Kidney epithelial cell (primary cell): ENCODE measurements at places on chromosomes 16 and 17.
A peak's percentile ranks its signal among the peaks of the same experiment; 100 is the strongest.

DNA sequence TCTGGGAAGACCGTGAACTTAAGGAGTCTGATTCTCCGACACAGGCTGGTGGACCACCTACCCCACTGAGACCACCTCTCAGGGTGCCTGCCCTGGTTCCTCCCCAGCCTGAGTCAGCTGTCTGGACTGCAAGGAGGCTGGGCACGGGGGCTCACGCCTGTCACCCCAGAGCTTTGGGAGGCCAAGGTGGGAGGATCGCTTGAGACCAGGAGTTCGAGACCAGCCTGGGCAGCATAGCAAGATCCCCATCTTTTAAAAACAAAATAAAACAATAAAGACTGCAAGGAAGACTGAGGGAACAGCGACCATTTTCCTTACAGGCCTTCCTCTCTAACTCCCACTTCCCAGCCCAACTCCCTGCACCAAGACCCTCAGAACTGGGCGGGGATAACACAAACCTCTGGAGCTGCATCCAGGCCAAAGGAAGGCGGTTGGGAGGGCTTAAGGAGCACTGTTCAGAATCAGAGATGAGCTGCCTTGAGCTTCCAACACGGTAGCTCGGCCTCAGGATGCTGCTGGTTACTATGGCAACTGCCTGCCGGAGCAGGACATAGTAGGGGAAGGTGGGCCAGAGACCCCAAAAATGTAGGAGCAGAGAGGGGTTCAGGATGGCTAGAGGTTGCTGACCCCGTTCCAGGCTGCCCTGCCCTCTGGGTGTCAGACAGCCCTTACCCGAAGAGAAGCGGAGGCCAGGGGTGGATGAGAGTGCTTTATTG, 4.4 kb downstream of the APOBR start:
- DNase-seq = no peak

DNA sequence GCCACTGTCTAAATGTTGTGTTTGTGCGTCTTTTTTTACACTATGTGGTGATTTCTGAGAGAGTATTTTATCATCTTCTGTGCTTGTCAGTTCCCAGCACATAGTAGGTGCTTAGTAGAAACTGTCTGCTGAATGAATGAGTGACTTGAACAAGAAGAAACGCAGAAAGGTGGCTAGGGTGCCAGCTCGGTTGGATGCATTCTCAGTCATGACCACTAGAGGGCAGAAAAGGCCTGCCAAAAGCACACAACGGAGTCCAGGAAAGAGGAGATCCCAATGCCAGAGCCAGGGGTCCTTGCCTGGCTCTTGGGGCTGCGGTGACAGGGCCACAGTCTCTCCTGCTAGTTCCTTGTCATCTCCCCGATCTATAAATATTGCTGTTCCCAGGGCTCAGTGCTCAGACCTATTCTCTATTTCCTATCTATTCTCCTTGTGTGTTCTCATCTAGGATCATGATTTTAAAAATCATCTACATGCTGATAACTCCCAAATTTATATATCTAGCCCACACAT, 57.3 kb upstream of the CCL1 start:
- peak; percentile 0 for DNase-seq

- no peak for DNase-seq
Observed at GRCh38 chr16:30533748-30534367, 800 bp downstream of the ZNF747 start.

DNA sequence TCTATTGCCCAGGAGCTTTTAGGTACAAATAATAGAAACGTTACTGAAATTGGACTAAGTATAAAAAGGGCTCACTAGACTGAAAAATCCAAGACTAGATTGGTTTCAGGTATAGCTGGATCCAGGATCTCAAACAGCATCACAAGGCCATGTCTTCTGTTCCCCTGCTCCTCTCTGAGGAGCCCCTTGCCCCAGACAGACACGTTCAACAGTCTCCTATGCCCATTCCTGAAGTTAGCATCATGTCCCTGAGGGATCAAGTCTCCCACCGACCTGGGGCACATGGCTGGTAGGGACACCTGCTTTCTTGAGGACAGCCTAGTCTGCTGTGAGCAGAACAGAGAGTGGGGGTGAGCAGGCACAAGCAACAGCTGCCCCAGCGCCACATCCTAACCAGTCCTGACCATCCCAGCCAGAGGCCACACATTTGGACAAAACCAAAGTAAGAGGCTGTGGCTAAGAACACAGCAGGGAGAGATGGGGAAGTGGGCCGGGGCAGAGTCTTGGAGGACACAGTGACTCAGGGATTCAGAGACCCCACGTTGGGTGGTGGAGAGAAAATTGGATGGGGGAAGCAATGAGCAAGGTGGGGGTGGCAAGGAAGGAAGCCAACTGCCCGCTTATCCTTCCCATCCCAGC, 10.5 kb upstream of the MMP2 start:
- no peak for DNase-seq

GRCh38 chr17:17053446-17054379, 11.5 kb downstream of the MPRIP start:
- no peak for DNase-seq

DNA sequence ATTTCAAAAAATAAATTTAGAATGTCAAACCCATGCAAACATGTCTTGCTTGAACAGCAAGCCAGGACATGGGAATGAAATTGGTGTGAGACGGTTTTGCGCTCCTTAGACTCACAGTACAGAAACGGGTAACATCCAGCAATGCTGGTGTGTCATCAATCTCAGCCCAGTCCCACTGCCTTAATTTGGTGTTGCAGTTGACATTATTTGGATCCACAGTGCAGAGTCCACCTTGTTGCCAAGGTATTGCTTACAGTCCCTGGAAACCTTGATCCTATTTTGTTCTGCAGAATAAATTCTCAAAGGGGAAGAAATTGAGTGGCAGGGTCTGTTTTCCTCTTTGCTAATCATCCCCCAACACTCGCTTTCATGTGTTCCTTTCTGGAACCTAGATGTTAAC, 311.6 kb upstream of the MON1B start:
- no peak for DNase-seq

GRCh38 chr16:56851671-56852400, 13.2 kb upstream of the SLC12A3 start:
- DNase-seq = no peak

DNA sequence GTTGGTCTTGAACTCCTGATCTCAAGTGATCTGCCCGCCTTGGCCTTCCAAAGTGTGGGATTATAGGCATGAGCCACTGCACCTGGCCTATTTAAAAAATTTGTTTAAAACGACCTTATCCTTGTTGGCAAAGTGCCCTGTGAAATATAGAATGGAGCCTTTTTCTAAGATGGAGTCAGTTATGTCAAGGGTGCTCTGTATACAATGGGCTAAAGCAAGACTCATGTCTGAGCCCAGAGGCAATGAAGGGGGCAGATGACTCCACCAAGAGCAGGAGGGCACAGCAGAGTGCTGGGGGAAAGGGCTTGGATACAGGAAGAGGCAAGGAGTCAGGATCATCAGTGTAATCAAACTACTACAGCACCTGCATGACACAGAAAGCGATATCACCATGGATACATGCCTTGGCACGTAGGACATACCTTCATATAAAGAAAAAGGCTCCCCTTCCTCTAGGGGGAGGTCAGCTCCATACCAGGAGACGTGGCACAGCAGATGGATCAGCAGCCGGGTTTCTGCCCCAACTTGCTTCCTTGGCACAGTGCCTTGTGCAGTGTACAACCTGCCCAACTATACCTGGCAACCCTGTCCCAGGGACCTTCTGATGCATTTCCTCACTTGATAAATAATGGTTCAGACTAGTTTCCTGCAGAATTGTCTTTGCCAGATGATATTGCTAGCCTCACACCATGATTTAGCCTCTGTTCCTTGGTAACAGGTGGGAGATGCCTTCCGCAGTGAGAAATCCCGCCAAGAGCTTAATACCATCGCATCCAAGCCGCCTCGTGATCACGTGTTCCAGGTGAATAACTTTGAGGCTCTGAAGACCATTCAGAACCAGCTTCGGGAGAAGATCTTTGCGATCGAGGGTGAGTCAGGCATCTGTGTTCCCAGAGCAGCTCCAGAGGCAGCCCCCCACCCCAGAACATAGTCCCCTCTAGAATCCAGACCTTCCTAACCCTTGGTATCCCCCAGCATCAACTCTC, 15.3 kb downstream of the ITGAM start:
- DNase-seq = no peak

- DNase-seq = no peak
Observed at GRCh38 chr16:63744077-63744874, 1377.6 kb downstream of the CDH11 start.

DNA sequence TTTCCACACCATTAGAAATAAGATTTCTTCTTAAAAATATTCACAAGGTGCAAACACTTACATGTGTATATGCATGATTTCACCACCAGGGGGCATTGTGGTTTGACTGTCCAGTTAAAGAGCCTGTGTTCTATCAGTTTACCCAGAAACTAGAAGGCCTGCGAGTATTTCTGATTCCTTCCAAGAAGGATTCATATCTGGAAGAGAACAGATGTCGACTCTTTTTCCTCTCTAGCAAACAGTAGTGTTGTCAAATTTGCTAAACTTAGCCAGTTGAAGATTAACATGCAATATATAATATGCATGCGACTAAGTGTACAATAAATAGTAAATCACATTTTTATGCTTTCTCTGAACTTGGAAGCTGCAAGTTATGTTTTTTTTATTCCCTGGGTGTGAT, 404.1 kb downstream of the WWOX start:
- DNase-seq = no peak

DNA sequence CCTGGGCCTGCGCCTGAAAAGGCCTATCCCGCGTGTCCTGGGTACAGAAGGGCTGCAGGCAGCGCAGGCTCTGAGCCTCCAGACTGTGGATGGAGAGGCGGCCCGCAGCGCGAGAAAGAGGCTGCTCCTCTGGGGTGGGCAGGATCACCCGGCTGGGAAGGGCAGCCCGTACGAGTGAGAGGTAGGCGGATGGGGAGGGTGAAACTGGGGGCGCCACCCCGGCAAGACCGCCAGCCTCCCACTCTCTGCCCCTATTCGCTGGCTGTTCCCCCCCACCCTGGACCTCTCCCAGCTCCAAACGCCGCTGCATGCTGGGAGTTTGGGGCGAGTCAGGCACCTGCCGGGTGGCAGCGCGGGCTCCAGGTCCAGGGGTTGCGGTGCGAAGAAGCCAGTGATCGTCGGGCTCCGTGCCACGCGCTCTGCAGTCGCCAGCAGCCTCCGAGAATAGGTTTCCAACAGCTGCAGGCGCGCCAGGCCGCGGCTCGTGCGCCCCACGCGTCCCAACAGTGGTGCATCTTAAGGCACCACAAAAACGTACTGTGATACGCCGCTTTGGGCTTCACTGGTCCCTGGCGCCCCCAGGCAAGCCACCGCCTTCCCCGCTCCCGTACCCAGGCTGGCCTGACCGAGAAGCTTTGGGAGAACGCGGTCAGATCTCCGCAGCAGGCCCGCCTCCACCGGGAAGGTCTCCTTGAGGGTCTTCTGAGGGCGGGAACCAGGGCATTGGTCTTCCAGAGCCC, 1.1 kb downstream of the NOXO1 start:
- no peak for DNase-seq

DNA sequence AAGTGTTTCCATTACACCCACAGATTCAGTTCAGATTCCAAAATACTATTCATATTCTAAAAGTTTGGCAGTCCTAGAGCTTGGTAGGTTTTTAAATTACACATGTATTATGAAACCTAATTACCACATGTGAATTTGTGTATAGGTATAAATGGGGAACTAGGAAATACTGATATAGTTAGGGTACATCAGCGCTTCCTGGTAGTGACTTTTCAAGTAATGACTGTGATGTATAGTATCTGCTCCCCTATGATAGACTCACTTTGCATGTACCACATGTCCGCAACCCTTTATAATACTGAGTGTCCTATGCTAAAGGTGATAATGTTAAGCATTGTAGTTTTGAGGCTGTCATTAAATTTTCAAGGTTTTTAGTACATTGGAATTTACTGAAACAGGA, 22.9 kb downstream of the CDK12 start:
- DNase-seq = no peak

DNA sequence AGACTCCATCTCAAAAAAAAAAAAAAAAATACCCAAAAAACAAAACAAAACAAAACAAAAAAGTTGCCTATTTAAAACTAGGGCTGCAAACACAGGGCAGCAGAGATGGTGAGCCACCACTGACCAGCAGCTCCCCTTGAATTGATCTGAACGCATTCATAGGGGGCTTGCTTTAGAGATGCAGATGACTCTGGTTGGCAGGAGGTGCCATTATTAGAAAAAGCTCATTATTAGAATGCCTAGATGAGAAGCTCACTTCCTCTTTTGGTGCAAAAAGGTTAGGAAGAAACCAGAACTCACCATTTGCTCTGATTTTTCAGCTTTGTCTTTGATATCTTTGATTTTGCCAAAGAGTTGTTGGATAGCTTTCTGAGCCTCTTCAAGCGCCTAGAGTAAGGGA, 53.1 kb downstream of the VPS53 start:
- DNase-seq = no peak

DNA sequence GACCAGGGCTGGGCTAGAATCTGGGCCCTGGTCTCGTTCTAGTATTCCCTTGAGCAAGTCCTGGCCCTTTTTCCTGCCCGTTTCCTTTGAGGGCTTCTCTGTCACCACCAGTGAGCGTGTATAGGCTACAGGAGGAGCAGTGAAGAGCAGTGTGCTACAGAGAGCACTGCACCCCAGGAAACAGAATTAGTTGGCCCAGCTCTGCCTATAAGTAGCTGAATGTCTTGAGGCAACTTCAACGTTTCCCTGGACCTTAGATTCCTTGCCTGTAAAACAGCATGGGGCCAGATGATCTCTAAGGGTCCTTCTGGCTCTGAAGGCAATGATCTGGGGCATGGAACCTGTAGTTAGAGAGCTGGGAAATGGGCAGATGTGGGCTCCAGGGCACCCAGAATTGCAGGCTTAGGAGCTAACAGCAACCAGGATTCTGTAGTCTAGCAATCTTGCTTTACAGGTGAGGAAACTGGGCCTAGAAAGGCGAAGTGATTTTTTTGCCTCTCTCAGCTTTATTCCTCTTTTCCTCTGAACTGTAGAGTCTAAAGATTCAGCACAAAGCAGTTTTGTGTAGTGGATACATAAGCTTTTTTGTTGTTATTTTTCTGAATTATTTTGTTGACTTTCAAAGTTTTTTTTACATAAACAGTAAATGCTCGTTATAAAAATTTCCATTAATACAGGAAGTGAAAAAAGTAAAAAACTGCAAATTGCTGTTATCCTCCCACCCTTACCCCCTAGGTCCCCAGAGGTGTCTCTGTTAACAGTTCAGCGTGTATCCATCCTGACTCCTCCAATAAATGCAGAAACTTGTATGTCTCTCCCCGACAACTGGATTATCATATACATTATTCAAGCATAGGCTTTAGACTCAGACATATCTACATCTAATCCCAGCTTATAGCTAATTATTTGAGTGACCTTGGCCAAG, 1.7 kb upstream of the MYL4 start:
- DNase-seq = no peak

- no peak for DNase-seq
Observed at GRCh38 chr16:1620391-1620790, 8.2 kb downstream of the CRAMP1 start.
